ENCODE measurements at places on chromosomes 16 and 17.

- no peak for DNase-seq
Observed at GRCh38 chr16:56743840-56744239, 13.9 kb downstream of the NUP93 start.

DNA sequence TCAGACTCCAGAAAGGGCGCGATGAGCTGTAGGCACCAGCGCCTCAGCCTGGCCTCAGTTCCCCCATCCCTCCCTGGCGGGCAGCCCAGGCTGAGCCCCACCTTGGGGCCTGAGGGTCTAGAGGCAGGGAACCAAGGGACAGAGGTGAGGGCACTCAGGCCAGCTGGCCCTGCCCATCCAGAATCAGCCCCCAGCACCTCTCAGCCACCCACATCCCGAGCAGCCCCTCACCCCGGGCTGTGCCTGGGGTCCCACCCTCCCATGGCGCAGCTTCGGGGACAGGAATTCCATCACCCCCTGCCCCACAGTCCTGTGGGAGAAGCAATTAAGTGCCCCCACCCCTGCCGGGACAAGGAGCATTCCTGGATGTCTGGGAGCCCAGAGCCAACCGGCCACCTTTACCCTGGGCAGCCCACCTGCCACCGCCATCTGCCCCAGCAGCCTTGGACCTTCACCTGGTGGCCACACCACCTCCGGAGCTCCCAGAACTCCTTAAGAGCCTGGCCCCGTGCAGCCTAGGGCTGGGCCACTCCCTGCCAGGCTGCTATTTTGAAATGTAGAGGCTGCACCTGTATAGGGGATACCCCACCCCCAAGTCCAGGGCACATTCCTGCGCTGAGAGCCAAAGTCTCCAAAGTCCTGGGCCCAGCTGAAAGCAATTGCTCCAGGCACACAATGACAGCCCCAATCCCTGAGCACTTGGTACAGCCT is 33.7 kb upstream of the PVALEF start:
- DNase-seq, result no peak

DNA sequence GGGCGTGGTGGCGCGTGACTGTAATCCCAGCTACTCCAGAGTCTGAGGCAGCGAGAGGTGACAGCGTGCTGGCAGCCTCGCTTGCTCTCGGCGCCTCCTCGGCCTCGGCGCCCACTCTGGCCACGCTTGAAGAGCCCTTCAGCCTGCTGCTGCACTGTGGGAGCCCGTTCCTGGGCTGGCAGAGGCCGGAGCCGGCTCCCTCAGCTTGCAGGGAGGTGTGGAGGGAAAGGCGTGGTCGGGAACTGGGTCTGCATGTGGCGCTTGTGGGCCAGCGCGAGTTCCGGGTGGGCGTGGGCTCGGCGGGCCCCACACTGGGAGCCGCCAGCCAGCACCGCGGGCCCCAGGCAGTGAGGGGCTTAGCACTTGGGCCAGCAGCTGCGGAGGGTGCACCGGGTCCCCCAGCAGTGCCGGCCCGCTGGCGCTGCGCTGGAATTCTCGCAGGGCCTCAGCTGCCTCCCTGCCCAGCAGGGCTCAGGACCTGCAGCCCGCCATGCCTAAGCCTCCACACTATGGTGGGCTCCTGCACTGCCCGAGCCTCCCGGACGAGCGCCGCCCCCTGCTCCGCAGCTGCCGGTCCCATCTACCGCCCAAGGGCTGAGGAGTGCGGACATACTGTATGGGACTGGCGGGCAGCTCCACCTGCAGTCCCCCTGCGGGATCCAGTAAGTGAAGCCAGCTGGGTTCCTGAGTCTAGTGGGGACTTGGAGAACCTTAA is 1093.3 kb upstream of the CDH8 start:
- no peak for DNase-seq

DNA sequence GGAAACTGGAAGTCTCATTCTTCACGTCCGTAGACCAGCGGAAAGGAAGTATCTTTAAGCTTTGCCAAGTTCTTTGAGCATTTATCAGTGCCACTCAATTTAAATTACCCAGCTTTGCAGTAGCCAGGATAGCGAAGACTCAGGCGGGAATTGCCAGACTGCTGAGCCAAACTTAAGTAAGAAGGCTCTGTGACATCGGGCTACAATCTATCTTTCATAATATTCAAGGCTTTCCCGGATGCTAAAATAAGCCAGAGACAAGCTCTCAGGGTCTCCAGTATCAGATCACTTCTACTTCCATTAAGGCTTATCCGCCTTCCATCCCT is 436 bp upstream of the BRIP1 start:
- no peak for DNase-seq

DNA sequence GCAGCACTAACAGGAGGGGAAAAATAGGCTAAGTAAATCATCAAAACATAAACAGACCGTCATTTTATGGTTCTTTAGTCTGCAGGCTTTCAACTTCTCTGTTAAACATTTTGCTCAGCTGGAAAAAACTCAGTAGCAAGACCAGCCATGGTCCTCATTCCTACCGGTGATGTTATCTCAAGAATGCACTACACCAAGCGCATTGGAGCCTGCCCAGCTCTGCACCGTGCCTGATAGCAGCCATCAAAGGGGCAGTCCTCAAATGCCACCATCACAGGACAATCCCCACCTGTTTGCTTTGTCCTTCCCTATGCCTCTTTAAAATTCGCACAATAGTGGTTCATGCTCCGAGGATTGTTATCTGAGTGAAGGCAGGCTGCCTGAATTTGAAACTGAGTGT is 181.5 kb upstream of the MON1B start:
- no peak for DNase-seq

DNA sequence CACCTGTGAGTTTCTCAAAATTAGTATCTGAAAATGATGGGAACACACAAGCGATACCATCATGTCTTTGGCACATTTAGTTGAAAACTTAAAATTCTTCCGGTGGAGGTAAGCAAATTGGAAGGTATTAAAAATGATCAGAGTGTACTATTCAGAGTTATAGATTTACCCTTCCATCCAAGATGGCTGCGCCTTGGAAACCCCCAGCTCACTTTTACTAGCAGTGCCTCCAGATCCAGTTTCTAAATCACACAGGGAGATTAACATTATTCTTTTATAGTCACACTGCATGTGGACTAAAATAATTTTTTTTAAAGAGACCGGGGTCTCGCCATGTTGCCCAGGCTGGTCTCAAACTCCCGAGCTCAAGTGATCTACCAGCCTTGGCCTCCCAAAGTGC is 15.0 kb downstream of the PITPNC1 start:
- DNase-seq, result no peak
